Skeletal muscle cell (primary cell): ENCODE measurements at places on chromosomes 5 and 9.

DNA sequence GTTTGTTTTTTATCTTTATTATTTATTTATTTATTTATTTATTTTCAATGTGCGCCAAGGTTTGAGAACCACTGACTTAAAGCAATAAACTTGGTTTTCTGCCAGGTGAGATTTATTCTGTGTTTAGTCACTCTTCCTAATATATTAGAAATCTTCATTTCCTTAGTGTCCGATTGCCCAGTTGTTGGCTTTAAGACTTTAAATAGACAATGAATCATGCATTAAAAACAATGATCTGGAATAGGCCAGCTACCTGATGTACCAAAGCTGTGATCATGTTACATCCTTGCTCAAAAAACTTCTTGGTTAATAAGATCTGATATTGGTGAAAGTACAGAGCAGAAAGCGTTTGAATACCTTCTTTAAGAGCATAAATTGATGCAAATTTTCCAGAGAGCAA lies 52.1 kb upstream of the ERBIN start:
- DNase-seq, result peak; percentile 47

DNA sequence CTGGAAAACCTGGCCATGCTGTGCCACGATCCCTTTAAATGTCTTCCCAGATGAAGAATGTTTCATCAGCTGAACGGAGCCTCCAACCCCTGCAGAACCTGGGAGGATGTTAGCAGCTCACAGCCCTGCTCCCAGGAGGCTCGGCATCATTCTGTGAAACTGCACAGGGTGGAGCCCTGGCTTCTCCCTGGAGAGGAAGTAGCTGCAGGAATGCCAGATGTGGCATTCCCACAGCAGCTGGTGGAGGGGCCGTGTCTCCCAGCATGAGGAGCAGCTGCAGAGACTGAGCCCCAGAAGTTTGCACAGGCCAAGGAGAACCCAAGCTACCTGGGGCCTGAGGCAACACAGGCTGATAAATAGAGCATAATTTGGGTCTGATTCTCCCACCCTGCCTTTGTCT lies 165.8 kb upstream of the MAP3K1 start:
- no peak for DNase-seq

DNA sequence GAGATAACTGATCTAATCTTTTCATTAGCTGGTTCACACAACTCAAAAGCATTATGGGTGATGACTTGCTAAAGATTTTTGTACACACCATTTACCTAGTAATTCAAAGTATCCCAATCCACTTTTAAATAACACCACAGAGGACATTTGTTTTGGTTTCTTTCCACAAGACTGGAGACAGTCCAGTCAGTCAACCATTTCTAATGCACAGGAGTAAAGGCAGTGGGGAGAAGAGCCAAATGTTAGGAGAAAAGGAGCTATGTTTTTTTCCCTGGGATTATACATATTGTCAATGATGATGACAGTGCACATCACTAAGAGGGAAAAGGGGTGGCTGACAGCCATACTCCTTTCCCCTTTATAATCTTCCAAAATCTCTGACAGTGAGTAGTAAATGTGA lies 240.9 kb downstream of the GABRB2 start:
- DNase-seq, result no peak

- peak; percentile 60 for DNase-seq
These were observed 37.3 kb upstream of the FYB1 start for GRCh38 chr5:39256477-39257235.

DNA sequence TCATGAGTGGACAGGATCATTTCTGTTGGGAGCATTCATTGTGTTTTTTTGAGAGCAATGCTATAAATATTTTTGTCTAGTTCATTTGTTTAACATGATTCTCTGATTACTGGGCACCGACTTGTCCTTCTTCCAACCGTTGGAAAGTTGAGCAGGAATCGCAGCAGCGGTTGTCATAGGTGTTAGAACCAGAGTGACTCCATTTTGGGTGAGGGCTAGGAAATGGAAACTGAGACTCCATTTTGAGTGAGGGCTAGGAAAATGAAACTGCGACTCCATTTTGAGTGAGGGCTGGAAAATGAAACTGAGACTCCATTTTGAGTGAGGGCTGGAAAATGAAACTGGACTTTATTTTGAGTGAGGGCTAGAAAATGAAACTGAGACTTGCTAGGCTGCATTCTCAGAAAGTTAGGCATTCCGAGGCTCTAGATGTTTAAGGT lies 100.6 kb downstream of the ICE1 start:
- no peak for DNase-seq

GRCh38 chr5:82749461-82749820 lies 327.8 kb downstream of the TMEM167A start:
- DNase-seq, result peak; percentile 64

DNA sequence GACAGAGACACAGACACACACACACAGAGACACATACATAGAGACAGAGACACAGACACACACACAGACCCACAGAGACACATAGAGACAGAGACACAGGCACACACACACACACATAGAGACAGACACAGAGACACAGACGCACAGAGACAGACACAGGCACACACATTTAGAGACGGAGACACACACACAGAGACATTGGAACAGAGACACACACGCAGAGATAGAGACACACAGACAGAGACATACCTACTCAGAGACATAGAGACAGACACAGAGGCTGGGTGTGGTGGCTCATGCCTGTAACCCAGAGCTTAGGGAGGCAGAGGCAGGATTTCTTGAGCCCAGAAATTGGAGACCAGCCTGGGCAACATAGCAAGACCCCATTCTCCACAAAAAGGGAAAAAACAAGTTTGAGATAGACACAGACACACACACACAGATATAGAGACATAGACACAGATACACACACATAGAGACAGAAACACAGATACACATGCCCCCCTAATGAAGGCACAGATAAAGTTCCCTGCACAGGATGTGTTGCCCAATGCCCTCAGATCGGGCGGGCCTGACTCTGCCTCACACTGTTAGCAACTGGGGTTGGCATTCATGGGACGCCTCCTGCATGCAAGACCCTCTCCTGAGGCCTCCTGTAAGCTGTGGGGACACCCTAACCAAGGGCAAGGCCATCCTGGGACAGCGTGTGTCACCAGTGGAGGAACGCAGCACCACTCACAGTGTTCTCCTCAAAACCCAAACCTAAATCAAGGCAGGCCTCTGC lies 3.3 kb upstream of the RALGDS start:
- DNase-seq, result no peak

DNA sequence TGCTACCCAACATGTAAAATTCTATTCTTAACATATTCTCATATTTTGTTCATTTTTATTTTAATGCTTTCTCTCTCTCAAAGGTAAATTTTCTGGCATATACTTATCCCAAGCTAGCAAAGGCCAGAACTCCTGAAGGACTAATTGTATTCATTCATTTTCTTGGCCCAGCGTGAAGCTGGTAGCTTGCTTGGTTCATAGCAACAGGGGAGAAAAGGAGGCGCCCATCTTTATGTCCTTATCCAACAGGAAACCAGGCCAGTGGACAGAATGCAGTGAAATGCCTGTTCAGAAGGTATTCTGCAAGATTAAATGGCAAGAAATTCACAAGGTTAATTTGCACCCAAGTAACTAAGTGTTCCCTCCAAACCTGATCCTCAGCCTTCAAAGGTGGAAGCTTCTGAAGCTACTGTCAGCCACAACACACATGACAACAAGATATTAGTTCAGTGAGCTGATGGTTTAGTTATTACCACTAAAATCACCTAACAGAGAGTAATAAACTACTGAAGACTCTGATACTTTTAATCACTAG lies 5.6 kb downstream of the EFNA5 start:
- DNase-seq, result no peak

- no peak for DNase-seq
These were observed 733 bp downstream of the HSPA4 start for GRCh38 chr5:133052317-133053175.

DNA sequence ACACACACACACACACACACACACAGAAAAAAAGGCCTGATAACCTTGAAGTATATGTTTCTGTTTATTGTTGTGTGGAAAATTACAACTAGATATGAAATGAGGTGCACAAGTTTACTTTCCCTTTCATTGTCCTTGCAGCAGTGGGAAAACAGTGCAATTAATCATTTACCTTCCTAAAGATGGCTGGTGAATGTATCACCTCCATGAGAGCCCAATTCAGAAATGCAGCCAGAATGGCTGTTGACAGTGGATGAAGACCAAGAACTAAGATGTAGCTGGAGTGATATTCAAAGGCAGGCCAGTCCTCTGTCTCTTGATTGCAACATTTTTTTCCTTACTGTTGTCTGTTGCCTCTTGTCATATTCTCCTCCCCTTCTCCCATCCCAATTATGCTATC lies 49.6 kb upstream of the EIF4EBP3 start:
- no peak for DNase-seq

GRCh38 chr5:170275376-170275994 lies 22.1 kb downstream of the LCP2 start:
- DNase-seq, result no peak

DNA sequence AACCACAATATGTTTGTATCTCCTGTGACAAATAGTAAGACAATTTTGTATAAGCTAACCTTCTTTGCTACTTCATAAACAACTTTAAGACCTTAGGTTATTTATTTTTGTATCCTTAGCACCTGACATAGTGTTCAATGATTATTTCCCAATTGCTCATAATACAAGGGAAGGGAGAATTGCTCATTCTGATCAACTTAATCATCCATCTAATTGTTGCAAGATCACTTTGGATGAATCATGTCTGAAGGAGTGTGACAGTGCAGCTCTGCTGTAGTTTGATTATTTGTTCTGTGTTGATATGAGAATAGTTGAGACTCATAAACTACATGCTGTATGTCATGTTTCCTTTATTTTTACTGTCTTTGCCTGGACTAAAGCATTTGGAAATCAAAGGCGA lies 721.3 kb upstream of the SEMA6A start:
- no peak for DNase-seq

DNA sequence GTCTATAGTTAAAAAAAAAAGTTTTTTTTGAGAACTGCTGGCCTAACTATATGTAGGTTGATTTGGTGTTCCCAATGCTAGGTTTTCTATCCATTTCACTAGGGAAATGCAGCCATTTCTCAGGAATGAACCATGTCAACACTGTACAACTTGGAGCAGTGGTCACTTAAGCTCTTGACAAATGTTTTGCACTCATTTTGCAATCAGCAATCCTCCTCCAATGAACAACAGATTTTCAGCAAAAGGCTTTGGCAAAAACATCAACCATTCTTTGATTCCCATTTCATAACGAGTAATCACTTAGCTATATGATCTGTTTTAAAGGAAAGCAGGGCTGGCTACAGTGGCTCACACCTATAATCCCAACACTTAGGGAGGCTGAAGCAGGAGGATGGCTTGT lies 17.9 kb downstream of the STRBP start:
- no peak for DNase-seq

DNA sequence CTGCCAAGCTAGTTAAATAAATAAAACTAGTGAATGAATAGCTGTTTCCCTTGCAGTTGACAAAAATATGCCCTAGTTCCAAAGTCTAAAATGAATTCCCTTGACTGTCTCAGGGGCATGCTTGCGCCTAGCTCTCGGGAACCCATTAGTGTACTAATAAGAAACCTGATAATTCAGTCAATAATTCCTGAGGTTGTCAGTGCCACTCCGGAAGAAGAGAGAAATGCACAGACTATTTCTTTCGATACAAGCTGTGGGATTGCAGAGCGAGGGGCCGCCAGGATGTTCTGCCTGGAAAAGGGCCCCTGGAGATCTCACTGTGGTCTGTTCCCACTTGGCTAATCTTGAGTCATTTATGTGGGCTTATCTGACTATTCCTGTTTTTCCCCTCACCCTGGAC lies 56.4 kb upstream of the LARP1 start:
- DNase-seq, result peak; percentile 34

- no peak for DNase-seq
These were observed at the start of gene TENT4A for GRCh38 chr5:6713274-6714225. TSS of gene TENT4A (plus strand) at chr5:6713432. CDS start at chr5:6713984, 552 bp downstream.

DNA sequence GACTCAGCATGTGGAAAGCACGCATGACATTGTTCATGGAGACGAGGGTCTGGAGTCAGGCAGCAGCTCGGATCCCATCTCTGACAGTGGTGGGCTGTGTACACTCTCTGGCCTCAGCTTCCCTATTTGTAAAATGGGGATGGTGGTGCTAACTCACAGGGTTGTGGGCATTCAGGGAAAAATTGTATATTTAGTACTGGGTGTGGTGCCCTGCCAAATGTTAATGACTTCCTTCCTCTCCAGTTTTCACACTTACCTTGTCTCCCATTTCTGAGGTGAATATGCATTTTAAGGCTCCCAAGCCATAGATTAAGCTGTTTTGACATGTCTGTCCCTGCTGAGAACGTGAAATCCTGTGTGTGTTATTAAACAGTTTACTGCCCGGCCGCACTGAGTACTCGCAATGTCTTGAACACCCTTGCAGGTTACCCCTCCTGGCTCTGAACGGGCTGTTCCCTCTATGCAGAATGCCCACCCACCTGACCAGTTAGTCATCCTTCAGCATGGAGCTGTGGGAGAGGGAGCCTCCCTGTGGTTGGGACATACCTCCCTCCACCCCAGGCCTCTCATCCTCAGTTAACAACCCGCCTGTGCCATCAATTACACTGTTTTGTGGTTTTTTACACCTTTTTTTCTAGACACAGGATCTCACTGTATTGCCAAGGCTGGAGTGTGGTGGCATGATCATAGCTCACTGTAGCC lies 25.8 kb downstream of the TJP2 start:
- DNase-seq, result no peak

- DNase-seq, result no peak
These were observed 7.4 kb upstream of the FBXL7 start for GRCh38 chr5:15492545-15492944.

- no peak for DNase-seq
These were observed 19.5 kb upstream of the ASPN start for GRCh38 chr9:92501671-92502393.

DNA sequence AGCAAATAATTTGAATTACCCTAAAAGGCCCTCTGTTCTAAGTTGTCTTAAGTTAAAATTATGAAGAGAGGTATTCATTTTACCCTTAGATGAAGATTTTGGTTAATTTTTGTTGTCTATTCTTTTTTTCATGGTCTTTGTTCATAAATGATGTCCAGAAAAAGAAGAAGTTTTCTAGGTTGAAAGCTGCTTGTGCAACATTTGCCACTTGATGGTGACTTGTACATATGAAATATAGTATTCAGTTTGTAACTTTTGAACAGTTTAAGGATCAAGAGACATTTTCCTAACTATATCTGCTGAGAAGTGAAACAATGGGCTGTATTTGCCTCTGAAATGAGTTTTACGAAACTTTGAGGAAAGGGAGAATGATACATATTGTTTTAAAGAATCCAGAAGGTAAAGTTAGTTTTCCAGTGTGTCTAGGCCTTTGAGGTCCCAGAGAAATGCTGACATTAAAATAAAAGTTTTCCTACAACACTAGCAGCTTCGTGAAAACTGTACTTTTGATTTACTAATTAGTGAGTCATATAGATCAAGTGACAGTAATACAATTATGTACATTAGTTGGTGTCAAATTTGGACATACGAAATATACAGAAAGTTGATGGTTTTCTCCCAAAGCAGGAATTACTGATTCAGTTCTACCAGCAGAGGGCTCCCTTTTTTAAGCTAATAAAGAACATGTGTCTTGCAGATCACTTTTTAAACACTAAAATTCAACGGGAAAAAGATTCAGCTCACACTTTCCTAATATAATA lies 70.5 kb downstream of the PIK3R1 start:
- no peak for DNase-seq

- peak; percentile 23 for DNase-seq
These were observed 171.1 kb downstream of the TARS1 start for GRCh38 chr5:33611877-33612276.
